ENCODE measurements at places on chromosomes 5 and 9.

- DNase-seq = no peak
- H3K27ac ChIP-seq = peak overlapping the region; percentile 46
- no peak overlapping the region for H3K4me3 ChIP-seq
- H3K36me3 ChIP-seq = no peaks in the 10 kb centered on the region
These were observed 151.0 kb downstream of the GPBP1 start for GRCh38 chr5:57324861-57325260.

DNA sequence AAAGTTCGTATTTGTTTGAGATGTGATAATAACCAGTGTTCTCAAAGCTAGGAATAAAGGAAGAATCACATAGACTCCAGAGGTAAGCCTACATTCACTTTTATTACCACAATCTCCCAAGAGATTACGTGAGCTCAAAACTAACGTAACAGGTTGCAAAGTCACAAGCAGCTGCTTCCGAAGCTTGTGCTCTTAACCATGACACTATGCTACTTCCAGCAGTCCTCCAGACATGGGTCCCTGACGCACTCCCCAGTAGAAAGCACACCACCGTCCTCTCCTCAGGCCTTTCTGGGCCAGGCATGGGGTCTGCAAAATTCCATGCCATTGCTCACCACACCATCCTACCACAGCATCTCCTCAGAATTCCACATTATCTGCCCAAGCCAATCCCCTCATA, 84.6 kb downstream of the PAX5 start:
- H3K4me1 ChIP-seq = no peaks in the 10 kb centered on the region
- H3K27ac ChIP-seq = no peak overlapping the region
- no peaks in the 10 kb centered on the region for H3K27me3 ChIP-seq
- DNase-seq = no peak
- no peak overlapping the region for H3K4me3 ChIP-seq

- DNase-seq = no peak
- no peaks in the 10 kb centered on the region for H3K36me3 ChIP-seq
- no peaks in the 10 kb centered on the region for H3K27me3 ChIP-seq
- H3K4me3 ChIP-seq = no peak overlapping the region
These were observed 602.9 kb upstream of the WWC1 start for GRCh38 chr5:167688341-167689130.

GRCh38 chr5:181217803-181218062, 5.3 kb upstream of the TRIM41 start:
- peak overlapping the region; percentile 42 for H3K4me3 ChIP-seq
- no peaks in the 10 kb centered on the region for H3K27me3 ChIP-seq
- no peaks in the 10 kb centered on the region for H3K36me3 ChIP-seq
- H3K27ac ChIP-seq = peak overlapping the region; percentile 85
- no peak for DNase-seq

DNA sequence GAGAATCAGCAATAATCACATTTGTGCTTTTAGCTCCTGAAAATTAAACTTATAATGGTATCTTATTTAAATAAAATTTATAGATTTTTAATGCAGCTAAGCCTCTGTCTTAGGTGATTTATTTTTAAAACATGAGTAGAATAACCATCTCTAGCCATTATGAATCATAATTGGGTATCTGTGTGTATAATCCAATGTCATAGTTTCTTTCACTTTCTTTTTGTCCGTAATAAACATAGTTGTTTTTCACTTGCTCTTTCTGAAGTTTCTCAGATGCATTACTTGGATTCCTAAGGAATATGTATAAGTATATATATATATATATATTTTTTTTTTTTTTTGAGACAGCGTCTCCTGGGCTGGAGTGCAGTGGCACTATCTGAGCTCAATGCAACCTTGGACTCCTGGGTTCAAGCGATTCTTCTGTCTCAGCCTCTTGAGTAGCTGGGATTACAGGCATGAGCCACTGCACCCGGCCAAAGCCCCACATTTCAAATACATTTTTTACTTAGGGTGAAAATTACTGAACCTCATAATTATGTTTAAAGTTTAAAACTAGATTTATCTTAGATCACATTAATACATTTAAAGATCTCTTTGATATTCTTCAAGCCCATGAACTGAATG, 377.1 kb downstream of the PRDM9 start:
- H3K27ac ChIP-seq = no peak overlapping the region
- no peak overlapping the region for H3K4me3 ChIP-seq
- H3K36me3 ChIP-seq = no peaks in the 10 kb centered on the region
- H3K27me3 ChIP-seq = no peaks in the 10 kb centered on the region

GRCh38 chr5:11584017-11584416, 320.2 kb downstream of the CTNND2 start:
- H3K4me3 ChIP-seq = no peak overlapping the region
- DNase-seq = no peak
- no peaks in the 10 kb centered on the region for H3K36me3 ChIP-seq
- H3K4me1 ChIP-seq = no peaks in the 10 kb centered on the region
- H3K27ac ChIP-seq = no peak overlapping the region

DNA sequence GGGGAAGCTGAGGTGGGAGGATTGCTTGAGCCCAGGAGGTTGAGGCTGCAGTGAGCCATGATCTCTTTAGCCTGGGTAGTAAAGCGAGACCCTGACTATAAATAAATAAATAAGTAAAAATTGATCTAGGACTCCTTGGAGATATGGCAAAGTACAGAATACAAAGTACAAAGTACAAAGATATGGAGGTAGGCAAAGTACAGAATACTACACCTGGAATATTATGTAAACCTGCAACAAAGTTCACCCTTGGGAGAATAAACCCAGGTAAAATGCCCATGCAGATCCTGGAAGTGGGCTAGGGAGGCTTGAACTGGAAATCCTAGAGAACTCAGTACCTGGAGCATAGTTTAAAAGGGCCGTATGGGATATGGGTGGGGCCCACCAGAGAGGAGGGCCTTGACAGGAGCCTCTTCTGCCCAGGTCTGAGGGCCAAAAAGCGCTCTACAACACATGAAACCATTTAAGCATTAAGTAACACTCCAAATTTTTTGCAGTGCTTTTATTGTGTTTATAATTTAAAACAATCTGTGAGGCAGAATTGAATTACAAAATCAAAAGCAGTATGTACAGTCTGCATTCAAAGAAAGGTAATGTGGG, 20.7 kb downstream of the TTC1 start:
- peaks cover 28% of the 10 kb centered on the region for H3K4me1 ChIP-seq
- no peaks in the 10 kb centered on the region for H3K27me3 ChIP-seq
- no peak overlapping the region for H3K4me3 ChIP-seq
- no peak for DNase-seq
- H3K36me3 ChIP-seq = peaks cover 65% of the 10 kb centered on the region

DNA sequence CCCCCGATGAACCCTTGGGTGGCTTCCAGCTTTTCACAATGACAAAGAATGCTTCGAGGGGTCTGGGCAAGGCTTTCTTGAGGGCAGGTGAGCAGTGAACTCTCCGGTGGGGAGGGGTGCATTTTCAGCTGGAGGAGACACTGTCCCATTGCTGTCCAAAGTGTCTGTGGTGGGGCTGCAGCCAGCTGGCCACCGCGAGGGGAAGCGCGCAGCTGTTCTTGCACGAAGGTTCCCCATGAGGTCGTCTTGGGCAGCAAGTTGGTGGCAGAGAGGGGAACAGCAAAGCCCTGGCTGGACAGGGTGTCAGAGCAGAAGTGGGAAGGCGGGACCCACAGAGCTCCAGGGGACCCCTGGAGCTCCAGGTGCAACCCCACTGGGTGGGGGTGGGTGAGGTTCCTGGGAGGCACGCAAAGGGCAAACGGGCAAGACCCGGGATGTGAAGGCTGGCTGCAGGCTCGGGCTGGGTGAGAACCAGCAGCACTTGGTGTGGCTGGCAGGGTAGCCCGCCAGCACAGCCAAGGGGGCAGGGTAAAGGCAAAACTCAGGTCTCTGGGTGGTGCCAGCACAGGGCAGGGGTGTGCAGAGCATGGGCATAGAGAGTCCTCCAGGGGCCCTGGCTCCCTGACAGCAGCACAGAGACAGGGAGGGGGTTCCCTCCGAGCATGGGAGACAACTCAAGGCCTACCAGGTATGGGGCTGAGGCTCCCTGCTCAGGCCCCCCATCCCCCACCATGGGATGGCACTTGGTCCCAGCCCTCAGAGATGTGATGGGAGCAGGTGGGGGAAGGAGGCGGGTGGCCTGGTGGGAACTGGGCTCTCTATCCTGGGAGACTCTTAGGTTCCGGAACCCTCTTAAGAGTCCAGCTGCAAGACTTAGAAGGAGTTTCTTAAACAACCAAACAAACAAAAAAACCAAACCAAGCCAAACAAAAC, 26.6 kb downstream of the TSPAN17 start:
- no peaks in the 10 kb centered on the region for H3K4me1 ChIP-seq
- H3K27me3 ChIP-seq = peaks cover 27% of the 10 kb centered on the region
- no peak overlapping the region for H3K4me3 ChIP-seq
- no peaks in the 10 kb centered on the region for H3K36me3 ChIP-seq
- H3K27ac ChIP-seq = no peak overlapping the region
- DNase-seq = no peak

DNA sequence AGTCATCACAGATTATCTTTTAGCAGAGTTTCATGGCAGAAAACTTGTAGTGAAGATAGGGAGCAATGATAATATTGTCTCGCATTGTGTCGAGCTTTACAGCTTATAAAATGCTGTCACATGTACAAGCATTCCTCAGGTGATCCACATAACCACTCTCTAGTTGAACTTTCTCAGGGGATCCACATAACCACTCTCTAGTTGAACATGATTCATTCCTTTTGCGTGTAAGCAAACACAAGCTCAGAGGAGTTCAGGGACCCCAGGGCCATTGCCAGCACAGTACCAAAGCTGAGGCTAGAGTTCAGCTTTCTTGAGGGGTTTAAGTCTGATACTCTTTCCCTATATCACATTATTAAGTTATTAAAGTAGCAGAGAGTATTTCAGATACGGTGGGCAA, 86.7 kb downstream of the CDH6 start:
- no peak overlapping the region for H3K27ac ChIP-seq
- no peaks in the 10 kb centered on the region for H3K4me1 ChIP-seq
- H3K4me3 ChIP-seq = no peak overlapping the region
- DNase-seq = no peak
- no peaks in the 10 kb centered on the region for H3K27me3 ChIP-seq

DNA sequence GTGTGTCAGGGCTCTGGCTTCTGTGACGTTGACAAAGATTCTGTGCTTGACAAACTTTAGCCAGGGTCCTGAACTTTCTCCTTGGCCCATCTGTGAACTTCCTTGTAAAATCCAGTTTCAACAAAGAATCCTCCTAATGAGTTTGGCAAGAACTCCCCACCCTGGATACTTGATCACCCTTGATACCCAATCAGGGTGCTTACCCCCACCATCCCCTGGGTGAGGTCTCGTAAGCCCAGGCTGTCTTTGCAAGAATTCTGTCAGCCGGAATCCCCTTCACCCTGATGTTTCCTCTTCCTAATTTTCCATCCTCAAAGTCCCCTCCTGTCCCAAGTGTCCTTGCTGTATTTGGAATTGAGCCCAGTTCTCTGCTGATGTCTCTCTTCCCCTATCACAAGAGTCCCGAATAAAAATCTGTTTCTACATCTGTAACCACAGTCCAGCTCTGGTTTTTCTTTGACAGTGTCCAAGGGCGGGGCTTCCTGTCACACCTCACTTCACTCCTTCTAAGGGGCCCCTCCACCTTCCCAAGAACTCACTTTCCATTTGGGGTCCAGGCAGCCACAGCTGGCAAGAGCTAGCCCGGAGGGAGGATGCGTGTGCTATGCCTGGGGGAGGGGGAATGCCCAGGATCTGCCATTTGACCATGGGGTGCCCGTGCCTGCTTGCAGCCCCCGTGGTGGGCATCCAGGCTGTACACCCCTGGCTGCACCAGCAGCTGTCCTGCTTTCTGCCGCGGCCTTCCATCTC, 2.7 kb upstream of the CARD19 start:
- peak overlapping the region; percentile 10 for H3K27ac ChIP-seq
- H3K4me3 ChIP-seq = no peak overlapping the region
- H3K27me3 ChIP-seq = no peaks in the 10 kb centered on the region
- no peaks in the 10 kb centered on the region for H3K36me3 ChIP-seq

DNA sequence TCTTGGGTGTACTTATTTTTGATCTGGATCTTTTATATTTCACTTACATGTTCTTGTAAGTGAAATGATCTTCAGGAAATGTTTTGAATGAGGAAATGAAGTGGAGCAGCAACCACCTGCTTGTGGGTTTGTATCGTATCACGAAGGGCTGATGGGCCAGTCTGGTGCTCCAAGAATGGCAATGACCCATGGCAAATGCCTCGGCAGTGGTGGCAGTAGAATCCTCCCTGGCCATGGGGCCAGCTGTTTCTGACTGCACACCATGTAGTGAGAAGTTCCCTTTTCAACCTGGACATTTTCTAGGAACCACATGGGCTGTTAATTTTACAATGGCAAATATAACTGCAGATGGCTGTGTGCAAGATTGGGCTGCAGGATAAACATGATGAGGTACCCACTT, 29.9 kb downstream of the MAT2B start:
- DNase-seq = no peak
- H3K36me3 ChIP-seq = no peaks in the 10 kb centered on the region
- no peaks in the 10 kb centered on the region for H3K4me1 ChIP-seq
- no peak overlapping the region for H3K4me3 ChIP-seq
- H3K27ac ChIP-seq = no peak overlapping the region

- H3K27ac ChIP-seq = no peak overlapping the region
- no peak overlapping the region for H3K4me3 ChIP-seq
- H3K4me1 ChIP-seq = no peaks in the 10 kb centered on the region
- no peaks in the 10 kb centered on the region for H3K36me3 ChIP-seq
These were observed 290.2 kb upstream of the PRDM9 start for GRCh38 chr5:23217159-23217558.

DNA sequence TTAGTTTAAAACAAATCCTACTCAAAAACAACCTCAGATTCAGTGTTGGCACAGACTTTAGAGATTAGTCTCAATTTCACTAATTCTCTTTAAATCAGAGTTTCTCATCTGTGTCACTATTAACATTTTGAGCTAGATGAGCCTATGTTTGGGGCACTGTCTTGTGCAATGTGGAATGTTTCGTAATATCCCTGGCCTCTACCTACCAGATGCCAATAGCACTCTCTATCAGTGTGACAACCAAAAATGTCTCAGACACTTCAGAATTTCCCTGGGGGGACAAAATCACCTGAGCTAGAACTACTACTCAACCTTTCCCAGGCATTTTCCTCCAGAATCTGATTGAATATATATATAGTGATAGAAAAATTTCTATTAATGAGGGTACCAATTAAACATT, 465.2 kb upstream of the RGMB start:
- H3K27me3 ChIP-seq = no peaks in the 10 kb centered on the region
- no peaks in the 10 kb centered on the region for H3K36me3 ChIP-seq
- H3K27ac ChIP-seq = no peak overlapping the region
- no peak for DNase-seq
- no peaks in the 10 kb centered on the region for H3K4me1 ChIP-seq
